ENCODE measurements at places on chromosomes 5 and 9.

GRCh38 chr5:39774605-39775004 lies 349.8 kb upstream of the DAB2 start:
- no peak for DNase-seq

DNA sequence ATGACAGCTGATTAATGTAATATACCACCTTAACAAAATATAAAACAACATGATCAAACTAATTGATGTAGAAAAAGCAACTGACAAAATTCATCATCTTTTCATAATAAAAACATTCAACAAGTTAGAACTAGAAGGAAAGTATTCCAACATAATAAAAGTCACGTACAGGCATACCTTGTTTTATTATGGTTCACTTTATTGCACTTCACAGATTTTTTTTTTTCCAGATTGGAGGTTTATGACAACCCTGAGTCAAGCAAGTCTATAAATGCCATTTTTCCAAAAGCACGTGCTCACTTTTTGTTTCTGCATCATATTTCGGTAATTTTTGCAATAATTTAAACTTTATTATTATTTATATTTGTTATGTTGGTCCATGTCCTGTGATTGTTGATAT lies 1120.3 kb downstream of the PTPRD start:
- DNase-seq = no peak

DNA sequence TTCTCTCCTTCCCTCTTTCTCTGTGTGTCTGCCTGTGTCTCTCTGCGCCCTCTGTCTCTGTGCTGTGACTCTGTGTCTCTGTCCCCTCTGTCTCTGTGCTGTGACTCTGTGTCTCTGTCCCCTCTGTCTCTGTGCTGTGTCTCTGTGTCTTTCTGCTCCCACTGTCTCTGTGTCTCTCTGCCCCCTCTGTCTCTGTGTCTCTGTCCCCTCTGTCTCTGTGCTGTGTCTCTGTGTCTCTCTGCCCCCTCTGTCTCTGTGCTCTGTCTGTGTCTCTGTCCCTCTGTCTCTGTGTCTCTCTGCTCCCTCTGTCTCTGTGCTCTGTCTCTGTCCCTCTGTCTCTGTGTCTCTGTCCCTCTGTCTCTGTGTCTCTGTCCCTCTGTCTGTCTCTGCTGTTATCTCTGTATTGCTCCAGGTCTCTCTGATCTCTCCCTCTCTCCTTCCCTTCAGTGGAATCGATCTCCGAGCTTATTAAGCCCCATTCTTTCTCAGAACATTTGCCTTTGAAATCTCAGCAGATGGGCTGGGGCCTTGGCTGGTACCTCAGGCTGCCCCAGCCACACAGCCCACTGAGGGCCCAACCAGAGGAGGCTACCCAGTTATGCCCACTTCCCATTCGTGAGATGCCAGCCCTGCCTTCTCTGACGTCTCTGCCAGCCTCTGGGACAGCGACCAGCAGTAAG lies 33.4 kb upstream of the FIBCD1 start:
- DNase-seq = no peak

DNA sequence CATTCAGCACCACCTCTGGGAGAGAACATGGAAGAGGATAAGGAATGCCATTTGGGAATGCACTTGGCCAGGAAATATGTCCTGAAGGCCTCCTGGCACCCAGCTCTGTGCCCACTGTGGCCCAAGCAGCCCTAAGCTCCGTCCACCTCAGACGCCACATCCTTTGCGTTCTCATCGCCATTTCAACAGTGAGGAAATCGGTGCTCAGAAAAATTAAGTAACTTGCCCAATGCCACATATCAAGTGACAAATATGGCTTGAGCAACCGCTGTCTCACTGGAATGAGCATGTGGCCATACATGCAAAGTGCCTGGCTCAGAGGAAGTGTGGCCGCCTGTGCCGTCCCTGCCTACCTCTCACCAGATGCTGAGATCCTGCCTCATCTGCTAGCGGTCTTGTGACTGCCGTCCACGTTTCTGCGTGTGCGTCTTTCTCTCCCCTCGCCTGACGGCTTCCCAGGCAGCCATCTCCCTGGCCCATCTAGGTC lies 984 bp upstream of the DOK3 start:
- DNase-seq = peak; percentile 86

- DNase-seq = no peak
These were observed 145.7 kb downstream of the CWC27 start for GRCh38 chr5:64914396-64914795.

- no peak for DNase-seq
These were observed 67.8 kb downstream of the PTCD2 start for GRCh38 chr5:72387985-72388384.

DNA sequence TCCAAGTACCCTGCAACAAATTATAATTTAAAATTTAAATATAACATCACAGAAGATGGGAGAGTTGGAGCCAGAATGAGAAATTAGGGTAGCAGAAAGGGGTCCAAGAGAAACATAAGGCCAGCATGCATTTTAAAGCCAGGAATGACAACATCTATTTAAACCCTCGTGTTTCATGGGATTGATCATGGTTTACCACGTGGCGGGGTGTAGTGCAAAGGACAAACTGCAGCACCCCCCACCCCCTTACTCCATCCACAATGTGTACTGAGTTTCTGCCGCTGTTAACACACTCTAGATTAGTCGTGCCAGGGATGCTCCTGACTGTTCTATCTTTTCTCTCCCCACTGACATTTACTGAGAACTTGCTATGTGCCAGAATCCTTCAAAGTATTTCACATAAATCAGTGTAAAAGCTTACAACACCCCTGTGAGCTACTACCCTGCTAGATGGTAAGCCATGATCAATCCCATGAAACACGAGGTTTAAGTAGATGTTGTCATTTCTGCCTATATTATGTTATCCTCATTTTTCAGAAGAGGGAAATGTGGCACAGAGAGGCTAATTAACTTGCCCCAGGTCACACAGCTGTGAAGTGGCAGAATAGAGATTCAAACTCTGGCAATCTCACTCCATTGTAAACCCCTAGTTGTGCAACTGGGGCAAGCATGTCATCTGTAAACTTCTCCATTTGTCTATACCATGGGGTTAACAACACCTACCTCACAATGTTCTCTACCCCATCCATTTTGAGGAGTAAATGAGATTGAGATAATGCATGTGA lies 136.3 kb downstream of the ENTREP1 start:
- DNase-seq = no peak

DNA sequence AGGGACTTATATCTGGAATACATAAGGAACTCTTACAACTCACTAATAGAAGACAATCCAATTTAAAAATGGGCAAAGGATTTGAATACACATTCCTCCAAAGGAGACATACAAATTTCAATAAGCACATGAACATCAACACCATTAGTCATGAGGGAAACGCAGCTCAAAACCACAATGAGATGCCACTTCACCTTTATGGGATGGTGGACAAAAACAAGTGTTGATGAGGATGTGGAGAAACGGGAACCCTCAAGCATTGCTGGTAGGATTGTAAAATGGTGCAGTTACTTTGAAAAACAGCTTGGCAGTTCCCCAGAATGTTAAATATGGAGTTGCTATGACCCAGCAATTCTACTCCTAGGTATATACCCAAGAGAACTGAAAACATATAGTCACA lies 72.7 kb upstream of the IER5L start:
- DNase-seq = no peak

DNA sequence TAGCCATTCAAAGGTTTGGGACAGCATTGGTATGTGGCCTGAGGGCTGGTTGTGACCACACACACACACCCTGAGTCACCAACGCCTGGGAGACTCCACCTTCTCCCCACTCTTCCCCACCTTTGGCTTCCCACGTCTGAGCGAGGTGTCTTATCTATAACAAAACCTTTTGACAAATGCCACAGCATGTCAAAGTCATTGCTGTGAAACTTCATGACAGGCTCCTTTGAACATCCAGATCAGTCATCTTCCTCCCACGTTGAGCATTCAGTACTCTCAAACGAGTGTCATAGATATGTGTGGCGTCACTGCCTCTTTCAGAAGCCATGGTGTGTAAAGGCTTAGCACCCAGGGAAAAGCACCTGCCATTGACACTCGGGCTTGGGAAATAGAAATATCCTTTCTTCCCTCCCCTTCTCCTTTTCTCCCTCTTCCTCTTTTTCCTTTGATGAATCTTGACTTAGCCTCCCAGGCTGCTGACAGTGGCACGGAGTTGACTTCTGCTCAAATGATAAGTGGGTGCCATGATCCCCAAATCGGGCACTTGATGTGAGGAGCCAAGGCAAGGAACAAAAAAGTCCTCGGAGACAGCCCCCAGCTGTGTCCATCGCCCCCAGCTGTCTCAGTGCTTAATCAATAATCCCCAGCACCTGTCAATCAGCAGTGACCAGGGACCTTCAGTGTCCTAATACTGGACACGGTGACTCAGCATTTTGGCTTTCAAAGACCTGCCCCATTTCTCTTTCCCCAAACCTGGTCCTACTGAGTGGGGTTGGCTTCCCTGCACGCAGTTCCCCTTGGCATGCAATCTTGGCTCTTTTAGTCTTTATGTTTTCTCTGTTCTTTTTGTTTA lies 114.8 kb downstream of the FGF18 start:
- no peak for DNase-seq

GRCh38 chr5:5544094-5544663 lies 121.7 kb downstream of the ICE1 start:
- DNase-seq = no peak

GRCh38 chr5:92909602-92909962 lies 671.4 kb downstream of the NR2F1-AS1 start:
- no peak for DNase-seq

- no peak for DNase-seq
These were observed 200.6 kb upstream of the ZNF618 start for GRCh38 chr9:113675475-113675941.

GRCh38 chr9:132854832-132855231 lies 23.3 kb downstream of the AK8 start:
- peak; percentile 28 for DNase-seq

- no peak for DNase-seq
These were observed 31.7 kb upstream of the KCNMB1 start for GRCh38 chr5:170420806-170421412.

DNA sequence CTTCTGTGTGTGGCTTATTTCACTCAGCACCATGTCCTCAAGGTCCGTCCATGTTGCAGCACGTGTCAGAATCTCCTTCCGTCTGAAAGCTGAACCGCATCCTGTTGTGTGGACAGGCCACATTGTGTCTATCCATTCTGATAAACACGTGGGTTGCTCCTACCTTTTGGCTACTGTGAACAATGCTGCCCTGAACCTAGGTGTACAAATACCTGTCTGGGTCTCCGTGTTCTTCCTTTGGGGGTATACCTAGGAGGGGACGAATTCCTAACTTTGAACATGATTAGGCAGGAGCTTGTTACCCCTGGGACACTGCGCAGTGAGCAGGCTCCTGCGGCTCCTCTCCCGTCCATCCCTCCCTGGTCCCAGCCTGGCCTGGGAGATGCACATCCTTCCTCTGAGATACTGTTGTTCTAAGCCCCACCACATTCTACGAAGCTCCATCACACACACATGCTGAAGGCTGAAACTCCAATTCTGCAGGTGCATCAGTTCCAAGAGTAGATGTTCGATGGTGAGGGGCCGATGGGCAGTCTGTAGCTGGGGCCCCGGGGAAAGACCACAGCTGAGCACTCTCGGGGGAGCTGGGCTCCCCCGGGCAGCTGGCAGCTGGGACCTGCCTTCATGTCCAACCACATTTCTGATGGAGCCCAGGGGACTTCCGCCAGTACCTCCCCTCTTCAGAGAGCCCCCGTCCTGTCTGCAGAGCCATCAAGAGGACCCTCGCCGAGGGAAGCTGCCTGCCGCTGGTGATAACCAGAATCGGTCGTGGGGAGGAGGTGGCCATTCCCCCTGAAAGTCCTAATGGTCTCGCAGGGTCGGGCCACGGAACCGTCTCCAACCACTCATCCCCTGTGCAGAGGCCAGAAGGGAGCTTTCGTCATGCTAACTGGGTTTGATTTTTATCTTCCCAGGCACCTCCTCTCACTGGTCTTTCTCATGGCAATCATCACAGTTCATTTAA lies 120.9 kb downstream of the COL23A1 start:
- no peak for DNase-seq

DNA sequence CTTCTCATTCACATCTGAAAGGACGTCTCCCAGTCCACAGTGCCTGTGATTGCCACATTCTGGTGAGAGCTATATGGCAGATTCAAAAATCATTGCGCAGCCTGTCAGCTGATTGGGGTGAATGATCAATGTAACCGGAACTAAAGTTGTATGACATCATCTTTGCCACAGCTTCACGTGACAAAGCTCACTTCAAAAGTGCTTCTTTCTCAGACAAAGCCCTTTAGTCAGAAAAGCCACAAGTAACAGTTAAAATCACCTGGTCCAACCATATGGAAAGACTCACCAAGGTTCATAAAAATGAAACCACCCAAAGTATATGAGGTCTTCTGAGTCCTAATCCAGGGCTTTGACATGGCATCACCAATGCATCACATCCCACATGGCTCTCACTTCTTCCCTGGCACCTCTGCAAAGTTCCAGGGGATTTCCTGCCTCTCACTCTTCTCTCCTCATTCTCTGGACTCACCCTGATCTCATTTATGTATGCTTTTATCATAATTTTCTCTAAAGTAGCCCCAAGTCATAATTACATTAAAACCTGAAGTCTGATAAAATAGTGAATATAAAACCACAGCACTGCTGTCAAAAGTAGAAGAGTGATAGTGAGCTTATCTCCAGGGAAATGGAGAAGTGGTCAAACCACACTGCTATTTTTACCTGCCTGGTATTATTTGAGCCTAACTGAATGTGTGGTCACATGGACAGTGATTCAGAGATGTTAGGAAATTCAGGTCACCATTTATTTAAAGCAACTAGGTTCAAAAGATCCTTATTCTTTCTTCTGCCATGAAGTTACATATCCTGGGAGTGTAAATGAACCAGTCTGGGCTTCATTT lies 193.1 kb upstream of the PTGER4 start:
- DNase-seq = peak; percentile 46

- no peak for DNase-seq
These were observed 202.8 kb downstream of the DMRTA1 start for GRCh38 chr9:22649384-22649783.

DNA sequence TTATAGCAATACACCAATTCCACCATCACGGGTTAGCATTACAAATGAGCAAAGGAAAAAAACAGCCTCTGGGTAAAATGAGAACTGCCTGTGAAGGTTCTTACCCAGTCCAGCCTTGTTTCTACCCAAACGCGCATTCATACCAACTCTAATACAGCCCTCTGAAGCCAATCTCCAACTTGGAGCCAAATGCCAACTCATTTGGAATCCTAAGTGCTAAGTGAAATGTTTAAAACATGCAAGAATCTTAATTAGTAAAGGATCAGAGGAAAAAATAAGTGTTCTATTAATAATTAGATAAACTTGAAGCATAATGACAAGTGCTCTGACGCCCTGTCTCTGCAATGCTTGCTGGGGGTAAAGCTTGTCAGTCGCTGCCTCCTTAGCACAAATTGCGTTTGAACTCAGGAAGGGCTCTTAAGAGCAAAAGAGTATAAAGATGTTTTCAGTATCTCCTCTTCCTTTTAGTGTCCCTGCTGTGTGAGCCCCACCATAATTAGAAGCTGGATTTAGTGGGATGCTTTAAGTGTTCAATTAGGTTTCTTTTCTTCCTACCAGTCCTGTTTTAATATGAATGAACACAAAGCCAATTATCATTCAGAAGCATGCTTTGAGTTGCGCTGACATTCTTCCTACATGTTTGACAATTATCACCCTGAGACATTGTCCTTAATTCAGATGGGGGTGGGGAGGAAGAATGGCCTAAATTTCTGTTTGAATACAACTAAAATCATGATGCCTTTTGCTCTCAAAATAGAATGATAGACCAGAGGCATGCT lies 537.6 kb downstream of the DTWD2 start:
- no peak for DNase-seq

All from lower lobe of right lung (tissue), 2 donors.